ENCODE measurements at places on chromosomes 3 and 15.

GRCh38 chr15:85504749-85505676 is 124.6 kb downstream of the AKAP13 start:
- no peak for DNase-seq

DNA sequence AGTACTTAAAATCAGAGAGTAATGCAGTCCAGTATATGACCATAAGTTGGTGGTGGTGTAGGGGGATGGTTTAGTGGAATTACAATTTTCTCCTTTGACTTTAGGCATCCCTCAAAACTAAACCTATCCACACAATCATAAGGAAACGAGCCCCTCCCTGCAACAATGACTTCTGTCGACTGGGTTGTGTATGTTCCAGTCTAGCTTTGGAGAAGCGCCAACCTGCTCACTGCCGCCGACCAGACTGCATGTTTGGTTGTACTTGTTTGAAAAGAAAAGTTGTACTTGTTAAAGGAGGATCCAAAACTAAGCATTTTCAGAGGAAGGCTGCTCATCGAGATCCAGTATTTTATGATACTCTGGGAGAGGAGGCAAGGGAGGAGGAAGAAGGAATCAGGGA is 52.8 kb downstream of the MGA start:
- DNase-seq, result no peak

GRCh38 chr15:79290642-79291275 is 8.2 kb downstream of the ANKRD34C start:
- no peak for DNase-seq

DNA sequence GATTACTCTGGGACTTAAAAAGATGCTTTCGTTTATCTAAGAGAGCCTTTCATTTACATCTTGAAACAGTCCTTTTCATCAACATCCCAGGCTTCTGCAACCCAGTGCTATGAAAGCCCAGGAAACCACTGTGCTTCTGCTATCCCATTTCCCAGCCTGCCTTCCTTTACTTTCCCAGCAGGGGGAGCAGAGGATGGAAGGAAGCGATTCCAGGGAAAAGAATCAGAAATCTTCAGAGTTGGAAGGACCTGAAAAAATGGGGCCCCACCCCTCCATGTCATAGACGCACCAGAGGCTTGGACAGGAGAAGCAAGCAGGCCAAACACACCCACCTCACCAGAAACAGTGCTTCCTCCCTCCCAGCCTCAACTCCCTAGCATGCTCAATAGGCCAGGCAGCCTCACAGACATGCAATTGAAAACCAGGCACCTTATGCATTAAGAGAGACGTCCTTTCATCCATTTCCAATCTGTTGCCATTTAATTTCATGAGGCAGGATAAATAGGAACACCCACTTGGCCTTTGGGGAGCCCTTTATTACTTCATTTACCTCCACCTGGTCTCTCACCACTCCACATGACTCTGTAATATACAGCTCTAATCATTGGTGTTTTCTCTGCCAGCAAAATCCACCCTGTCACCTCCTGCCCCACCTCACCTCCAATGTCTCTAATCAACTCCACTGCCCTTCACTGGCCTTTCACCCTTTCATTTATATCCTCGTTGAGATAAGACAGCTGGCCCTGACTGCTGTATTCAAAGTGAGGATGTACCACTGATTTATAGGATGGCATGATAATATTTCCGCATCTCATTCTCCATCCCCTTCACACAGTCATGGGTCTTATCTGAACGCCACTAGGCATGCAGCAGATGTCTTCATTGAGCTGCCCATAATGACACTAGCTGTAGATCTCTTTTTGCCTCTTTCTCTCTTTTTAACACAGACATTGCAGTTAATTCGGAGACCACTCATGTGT is 583.9 kb downstream of the NTRK3 start:
- no peak for DNase-seq

- no peak for DNase-seq
Observed at GRCh38 chr3:45487508-45487907, 99.1 kb downstream of the LARS2 start.

GRCh38 chr15:31078471-31078870 is 23.1 kb downstream of the TRPM1 start:
- no peak for DNase-seq

- no peak for DNase-seq
Observed at GRCh38 chr3:140956058-140956835, 14.6 kb downstream of the SLC25A36 start.

GRCh38 chr3:77072232-77072631 is 32.3 kb downstream of the ROBO2 start:
- DNase-seq, result no peak

GRCh38 chr3:133386876-133387275 is 13.0 kb upstream of the BFSP2 start:
- DNase-seq, result no peak

GRCh38 chr3:133627789-133628188 is 34.0 kb downstream of the TOPBP1 start:
- DNase-seq, result no peak

DNA sequence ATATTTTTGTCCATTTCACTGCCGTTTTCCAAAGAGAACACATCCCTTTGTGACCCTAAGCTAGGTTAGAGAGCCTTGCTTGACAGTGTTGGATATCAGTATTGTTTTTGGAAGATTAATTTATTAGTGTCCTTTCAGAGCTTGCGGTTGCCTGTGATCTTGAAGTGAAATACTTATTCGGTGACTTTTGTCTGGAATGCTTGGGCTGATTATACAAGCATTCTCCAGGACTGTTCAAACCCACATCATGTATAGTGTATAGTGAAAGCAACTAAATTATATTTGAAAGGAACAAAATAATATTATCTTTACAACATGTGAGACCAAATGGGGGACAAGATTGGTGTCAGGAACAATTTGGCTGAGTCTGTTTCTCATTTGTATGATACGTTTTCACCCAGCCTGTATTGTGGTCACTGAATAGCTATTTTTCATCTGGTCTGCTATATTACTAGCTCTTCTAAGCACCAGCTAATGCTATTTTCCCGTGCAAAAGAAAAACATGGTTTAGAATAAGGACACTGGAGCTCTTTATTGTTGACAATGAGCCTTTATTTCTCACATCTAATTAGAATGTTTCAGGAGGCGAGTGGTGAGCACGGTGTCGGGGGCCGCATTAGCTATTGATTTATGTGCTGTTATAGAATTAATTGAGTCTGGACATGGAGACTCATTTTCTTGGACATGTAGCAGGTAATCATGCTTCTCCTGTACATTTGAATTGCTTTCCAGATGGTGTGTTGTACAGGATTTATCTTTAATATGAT is 158.1 kb downstream of the APBA2 start:
- DNase-seq, result no peak

DNA sequence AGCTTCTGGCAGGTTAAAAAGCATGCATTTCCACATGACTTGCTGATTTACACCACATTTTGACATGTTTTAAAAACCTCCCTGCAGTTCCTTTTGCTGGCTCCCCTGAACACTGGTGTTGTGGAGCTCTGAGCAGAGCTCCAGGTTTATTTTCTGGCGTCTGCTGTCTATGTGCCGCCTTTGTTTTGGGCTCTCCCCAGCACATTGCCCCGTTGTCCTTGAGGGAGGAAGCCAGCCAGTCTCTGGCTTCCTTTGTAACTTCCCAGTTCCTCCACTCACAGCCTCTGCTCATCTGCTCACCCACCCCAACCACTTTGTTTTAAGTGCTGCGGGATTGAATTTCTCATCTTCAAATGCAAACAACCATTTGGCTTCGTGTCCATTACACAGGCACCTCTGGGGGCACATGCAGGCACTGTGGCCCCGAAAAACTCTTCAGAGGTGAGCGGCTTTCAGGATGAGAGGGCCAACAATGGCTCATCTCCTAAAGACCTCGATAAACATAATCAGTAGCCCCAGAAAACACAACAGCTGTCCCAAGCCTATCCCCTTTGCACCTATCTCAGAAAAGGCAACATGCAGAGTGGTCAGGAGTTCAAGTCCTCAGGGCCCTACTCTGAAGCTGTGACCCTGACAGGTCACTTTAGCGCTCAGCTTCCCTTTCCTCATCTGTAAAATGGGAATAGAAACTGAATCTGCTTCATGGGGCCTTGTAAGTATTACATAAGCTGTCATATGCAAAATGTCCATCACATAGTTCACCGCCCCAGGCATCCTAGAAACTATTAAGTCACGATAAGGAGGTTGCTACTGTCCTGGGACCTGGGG is 1.3 kb upstream of the MEF2A start:
- DNase-seq, result no peak

DNA sequence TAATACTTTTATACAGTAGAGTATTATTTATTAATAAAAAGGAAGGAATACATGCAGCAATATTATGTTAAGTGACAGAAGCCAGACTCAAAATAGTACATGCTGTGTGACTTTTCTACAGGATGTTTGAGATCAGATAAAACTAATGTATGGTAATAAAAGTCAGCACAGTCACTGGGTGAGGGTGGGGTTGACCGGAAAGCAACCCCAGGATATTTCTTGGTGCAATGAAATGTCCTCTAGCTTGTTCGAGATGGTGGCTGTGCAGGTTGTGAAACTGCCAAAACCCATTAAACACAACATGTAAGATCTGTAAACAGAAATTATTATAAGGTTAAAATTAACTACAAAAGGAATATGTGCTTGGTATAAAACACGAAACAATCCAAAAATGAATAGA is 20.8 kb upstream of the ALDH1L1 start:
- no peak for DNase-seq
